ENCODE measurements at places on chromosomes 7 and 10.

- DNase-seq: no peak
These were observed 25.6 kb downstream of the VSTM4 start for GRCh38 chr10:49089557-49090188.

DNA sequence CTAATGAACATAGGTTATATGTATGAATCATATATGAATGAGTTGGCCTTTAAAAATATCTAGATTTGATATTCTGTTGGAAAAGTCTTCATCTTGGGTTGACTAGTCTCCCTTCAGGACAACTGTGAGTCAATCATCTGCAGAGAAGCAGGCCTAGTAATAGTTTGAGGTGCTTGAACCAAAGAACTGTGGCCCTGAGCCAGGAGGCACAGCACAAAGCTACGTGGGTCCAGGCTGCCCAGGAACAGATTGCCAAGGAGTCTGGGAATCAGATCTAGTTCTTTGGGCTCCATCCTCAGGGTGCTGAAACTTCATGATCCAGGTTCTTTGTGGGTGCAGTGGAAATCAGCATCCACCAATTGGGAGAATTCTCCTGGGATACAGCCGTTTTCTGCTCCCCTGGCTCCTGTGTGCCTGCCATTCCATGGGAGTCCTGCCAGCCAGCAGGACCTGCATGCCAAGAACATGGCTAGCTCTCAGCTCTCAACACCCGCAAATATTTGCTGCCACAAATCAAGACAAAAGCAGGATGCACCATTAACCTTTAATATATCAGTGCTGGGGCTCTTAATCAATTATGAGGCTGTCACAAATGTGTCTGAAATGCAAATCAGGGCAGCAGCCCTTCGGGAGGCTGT is 709.0 kb downstream of the GRID1 start:
- no peak for DNase-seq

GRCh38 chr7:47721670-47722069 is 139.8 kb upstream of the TNS3 start:
- no peak for DNase-seq

- DNase-seq: no peak
These were observed 144.5 kb upstream of the ASAH2 start for GRCh38 chr10:50395851-50396250.

DNA sequence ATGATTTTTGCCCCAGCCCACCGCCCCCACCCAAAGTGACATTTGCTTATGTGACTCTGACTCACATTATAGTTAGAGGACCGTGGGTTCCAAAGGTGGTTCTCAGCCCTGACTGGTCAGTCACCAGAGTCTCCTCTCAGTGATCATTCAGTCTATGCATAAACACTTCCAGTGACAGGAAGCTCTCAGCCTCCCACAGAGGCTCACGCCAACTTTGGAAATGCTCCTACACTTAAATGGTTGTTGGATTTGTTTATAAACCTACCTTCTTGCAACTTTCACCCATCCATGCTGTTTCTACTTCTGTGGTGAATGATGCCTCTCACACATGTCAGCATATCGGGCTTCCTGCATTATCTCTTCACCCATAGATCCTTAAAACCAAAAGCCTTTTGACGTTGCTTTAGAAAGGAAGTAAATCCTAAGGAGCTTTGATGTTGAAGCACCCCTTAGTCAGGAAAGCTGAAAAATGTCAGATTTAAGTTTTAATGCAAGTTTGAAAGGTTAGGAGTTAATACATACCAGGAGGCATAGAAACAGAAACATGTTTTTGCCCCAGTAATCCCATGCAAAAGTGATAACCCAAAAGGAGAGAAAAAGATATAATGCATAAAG is 46.5 kb upstream of the FGL2 start:
- DNase-seq: no peak

GRCh38 chr10:15084502-15084922 is 4.1 kb downstream of the ACBD7 start:
- no peak for DNase-seq

DNA sequence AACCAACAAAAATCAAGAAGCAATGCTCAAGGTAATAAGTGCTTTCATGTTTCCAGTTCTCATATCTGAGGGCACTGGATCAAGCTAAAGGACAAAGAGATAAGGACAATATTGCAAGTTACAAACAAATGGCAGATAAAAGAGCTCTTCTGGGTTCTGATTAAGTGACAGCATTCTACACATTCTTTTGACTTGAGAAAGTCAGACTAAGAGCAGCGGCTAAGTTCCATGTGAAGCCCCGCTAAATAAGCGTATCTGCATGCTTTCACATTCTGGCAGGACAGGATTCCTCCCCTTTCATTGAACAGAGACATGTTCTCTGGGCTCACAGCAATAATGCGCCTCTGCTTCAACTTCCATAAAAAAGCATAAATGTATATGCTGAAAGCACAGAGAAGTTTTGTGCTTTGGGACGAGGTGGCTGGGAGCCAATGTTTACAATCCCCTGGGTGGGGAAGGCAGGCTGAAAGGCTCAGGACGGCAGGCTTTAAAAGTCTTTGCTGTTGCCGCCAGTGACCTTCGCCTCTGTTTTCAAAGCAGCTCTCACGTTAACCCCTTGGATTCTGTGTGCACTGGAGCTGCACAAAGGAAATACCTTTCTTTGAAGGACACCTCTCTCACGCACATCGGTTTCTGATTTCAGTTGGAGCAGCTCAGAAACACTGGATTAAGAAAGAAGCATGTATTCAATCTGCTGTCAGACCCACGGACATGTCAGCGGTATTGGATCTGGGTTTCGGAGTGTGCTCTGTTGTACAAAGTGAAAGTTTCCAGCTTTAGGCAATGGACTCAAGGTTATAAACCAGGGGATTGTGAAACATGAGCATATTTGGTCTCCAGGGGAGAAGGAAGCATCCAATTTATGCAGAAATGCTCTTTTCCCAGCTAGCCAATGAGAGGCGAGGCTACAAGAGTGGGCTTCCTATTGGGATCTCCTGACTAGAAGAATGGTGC is 105.4 kb upstream of the FAM133B start:
- peak; percentile 64 for DNase-seq

- DNase-seq: no peak
These were observed 399.7 kb upstream of the MKI67 start for GRCh38 chr10:128525936-128526335.

DNA sequence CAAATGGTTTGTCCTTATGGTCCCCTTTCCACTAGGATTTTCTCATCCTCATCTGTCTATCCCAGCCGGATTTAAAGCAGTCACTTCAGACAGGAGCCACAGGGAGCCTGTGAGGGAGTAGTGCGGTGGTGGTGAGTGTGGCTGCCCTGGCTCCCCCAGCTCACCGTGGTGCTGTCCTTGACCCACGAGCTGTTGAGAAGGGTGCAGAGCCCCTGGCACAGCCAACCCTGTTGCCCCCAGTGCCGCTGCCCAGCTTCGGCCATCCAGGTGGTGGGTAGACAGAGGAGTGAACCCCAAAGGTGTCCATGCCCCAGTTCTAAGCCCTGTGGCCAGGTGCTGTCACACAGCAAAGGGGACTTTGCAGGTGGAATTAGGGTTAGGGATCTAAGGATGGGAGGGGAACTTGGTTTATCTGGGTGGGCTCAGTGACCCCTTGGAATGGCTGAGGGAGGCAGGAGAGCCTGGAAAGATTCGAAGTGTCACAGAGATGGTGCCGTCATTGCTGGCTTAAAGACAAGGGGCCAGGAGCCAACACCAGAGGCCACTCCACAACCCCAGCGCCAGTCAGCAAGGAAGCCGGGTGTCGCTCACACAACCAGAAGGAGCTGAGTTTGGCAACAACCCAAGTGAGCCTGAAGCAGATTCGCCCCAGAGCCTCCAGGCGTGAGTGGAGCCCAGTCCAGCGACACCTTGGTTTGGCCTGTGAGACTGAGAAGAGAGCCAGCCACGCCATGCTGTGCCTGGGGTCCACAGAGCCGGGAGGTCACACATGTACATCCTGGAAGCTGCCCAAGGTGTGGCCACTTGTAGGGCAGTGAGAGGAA is 142.4 kb downstream of the ADCY1 start:
- DNase-seq: peak; percentile 54

GRCh38 chr7:107284911-107285479 is 116.2 kb downstream of the HBP1 start:
- DNase-seq: no peak

GRCh38 chr10:36344240-36345174 is 702.4 kb upstream of the FZD8 start:
- DNase-seq: no peak

GRCh38 chr10:65798133-65798532 is 1127.7 kb upstream of the LRRTM3 start:
- no peak for DNase-seq

DNA sequence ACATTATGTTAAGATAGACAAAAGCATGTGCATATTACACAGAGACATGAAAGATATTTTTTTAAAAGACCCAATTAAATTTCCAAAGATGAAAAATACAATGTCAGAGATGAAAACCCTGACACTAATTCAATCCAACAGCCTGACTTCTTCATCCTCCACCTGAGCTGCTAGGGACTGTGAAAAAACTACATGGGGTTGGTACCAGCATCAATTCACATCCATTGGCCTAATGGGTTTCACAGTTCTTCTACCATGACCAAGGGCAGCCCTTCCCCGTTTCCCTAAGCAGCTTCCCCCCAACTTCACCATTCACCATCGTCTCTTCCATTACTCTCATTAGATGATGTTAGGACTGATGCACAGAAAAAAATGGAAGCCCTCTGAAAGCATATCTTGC is 37.4 kb upstream of the CDCA7L start:
- no peak for DNase-seq

DNA sequence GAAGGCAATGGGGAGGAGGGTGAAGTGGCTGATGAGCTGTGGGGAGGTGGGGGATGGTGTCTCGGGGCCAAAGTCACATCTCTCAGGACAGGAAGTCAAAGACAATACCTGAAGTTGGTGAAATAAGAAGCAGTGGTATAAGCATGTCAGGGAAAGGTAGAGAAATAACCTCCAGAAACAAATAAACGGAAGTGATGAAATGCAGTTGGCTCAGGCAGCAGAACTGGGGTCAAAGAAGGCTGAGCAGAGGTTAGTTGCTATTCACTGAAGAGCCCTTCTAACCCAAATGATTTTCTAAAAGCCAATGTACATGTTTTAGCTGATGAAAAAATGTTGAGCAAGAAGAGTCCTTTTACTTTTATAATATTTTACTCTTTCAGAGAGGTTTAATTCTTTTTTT is 78.6 kb upstream of the ADRB1 start:
- no peak for DNase-seq

GRCh38 chr7:138980563-138981291 is 462 bp downstream of the KIAA1549 start:
- DNase-seq: peak; percentile 24

GRCh38 chr10:27659786-27660185 is 85.8 kb downstream of the MKX start:
- DNase-seq: no peak

DNA sequence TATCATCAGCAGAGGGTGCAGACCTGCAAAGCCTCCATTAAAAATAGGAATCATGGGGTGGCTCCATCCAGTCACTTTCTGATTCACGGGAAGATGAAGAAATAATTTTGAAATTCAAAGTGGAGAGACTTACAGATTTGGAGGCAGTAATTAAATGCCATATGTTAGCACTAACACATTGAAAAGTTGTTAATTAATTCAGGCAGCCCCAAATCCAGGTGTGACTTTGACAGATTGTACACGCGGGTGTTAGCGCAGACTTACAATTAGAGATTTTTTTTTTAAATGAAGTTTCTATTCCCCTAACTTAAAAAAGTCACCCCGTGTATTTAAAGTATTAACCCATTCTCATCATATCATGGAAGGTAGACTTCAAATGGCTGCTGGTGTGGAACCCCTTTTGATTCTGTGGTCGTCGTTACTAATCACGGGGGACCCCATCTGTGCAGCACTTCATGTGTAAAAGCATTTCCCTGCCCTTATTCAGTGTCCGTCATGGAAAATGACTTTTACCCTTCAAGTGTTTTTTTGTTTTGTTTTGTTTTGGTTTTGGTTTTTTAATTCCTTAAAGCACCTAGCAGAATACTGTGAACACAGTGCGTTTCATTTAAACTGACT is 235.8 kb downstream of the CELF2 start:
- no peak for DNase-seq

- DNase-seq: no peak
These were observed 239.1 kb upstream of the KAT6B start for GRCh38 chr10:74587109-74587854.

DNA sequence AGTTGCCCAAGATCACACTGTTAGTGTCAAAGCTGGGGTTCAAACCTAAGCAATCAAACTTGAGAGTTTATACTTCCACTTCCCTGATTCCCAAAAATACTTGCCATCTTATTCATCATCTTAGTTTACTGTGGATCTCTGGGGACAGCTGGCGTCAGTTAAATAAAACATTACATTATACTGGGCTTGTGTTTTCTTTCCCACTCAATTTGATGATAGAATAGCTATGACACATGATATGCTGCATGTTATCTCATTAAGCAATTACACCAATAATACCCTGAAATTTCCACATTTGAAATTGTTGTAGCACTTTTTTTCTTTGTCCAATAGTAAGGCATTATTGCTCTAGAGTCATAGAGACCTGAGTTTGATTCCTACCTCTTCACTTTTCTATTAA is 62.9 kb upstream of the MXI1 start:
- no peak for DNase-seq

DNA sequence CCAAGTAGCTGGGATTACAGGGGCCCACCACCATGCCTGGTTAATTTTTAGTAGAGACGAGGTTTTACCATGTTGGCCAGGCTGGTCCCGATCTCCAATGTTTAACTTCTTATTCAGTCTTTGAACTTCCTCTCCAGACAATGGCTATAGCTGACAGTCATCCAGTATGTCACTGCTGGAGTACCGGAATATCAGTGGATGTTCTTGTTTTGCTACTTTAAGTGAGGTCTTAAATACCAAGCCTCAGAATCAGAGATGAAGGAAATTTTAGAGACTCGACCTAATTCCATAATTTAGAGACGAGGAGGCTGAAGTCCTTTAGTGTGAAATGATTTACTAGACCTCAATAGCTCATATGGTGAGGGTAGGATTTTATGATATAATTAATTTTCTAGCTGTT is 294.8 kb upstream of the KLF6 start:
- no peak for DNase-seq

- no peak for DNase-seq
These were observed 113.2 kb upstream of the MYO3A start for GRCh38 chr10:25820874-25821273.

DNA sequence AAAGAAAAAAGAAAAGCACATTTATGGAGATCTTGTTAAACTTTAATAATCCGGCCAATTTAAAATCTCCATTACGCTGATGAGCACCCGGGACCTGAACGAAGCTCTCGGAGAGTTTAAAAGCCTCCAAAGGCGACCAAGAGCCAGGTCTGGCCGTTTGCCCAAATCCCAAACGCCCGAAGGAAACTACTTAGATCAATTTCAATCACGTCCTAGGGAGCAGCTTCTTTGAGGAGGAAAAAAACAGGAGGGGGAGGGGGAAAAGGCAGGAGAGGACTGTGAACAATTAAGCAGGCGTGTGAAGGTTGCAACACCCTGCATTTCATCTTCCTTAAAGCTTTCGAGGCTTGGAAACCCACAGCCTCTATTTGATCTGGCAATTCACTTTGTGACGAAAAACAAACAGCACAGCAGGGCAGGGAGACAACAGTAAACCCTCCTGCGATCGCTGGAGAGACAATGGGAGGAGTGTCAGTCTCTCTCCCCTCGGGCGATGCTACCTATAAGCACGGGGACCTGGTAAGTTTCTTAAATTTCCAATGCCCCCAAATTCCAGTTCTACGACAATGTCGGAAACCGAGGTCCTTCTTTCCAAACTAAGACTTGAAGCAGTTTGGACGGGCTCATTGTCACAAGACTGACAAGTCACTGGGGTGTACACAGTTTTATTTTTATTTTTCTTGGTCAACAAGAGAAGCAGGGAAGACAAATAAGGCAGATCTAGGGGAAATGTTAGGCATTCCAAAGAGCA is 1.2 kb downstream of the KLF6 start:
- peak; percentile 71 for DNase-seq

- DNase-seq: peak; percentile 83
These were observed 117.3 kb downstream of the FAM53B start for GRCh38 chr10:124626759-124627380.

Measured in hematopoietic multipotent progenitor cell treated with erythropoietin and hydrocortisone succinate and interleukin-3 and kit ligand, for 6 days (in vitro differentiated cells).